ENCODE measurements at places on chromosomes 7 and 10.
A peak's percentile ranks its signal among the peaks of the same experiment; 100 is the strongest.

DNA sequence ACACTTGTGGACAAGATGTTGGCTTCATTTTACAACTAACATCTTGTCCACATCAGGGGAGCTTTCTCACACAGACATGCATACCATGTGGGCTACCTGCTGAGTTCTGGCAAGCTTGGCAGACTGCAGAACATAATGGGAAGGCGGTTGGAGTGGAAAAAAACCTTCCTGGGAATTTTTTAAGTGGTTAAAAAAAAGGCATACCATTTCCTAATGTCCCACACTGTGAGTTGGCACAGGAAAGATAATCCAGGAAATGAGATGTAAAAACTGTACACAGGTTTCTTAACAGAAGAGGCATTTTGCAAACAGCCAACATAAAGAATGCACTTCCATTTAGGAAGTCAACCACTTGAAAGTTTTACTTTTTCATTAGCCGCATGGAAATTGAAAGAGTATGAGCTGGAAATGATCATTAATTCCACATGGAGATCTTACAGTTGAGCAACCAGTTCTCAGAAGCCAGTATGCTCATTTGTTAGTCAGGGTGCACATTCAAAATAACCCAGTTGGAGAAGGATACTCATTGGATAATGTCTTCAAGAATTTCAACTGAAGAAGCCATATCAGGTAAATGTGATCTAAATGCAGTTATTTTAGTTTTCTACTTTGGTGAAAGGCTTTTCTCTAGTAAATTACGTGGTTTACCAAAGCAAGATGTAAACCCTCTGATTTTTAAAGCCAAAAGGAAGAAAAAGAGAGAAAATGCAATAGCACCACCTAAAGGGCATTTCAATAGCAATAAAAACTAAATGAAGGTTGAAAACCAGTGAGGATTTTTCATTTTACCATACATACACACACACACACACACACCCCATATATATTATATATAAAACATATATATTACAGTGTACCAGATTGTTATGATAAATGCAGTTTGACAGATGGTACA lies 194.0 kb downstream of the TAX1BP1 start:
- no peak for DNase-seq

DNA sequence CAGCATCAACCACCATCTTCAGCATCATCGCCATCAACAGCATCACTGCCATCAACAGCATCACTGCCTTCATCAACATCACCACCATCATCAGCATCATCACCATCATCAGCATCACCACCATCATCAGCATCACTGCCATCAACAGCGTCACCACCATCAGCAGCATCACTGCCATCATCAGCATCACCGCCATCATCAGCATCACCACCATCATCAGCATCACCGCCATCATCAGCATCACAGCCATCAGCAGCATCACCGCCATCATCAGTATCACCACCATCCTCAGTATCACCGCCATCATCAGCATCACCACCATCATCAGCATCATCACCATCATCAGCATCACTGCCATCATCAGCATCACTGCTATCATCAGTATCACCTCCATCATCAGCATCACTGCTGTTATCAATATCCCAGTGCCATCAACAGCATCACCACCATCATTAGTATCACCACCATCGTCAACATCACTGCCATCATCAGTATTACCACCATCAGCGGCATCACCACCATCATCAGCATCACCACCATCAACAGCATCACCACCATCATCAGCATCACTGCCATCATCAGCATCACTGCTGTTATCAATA lies 115.2 kb downstream of the RGS10 start:
- DNase-seq = no peak

DNA sequence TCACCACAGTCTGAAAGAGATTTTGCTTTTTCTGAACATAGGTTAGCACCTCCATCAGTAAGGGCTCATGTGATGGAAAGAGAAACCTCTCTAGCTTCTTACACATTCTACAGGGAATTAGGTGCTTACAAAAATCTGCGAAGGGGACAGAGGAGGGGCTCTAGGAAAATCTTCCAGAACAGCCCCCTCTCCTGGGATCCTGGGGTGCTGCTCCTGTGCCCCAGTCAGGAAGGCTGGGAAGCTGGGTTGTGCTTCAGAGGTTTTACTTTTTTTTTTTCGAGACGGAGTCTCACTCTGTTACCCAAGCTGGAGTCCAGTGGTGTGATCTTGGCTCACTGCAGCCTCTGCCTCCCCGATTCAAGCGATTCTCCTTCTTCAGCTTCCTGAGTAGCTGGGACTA lies 7.5 kb upstream of the FAM171A1 start:
- DNase-seq = no peak

- DNase-seq = no peak
Observed at GRCh38 chr7:132752431-132752830, 176.2 kb upstream of the PLXNA4 start.

GRCh38 chr7:40885503-40885902 lies 750.7 kb downstream of the SUGCT start:
- DNase-seq = no peak

GRCh38 chr7:141024668-141025067 lies 9.9 kb upstream of the MRPS33 start:
- no peak for DNase-seq

GRCh38 chr7:129764247-129765084 lies 152.9 kb downstream of the NRF1 start:
- no peak for DNase-seq

DNA sequence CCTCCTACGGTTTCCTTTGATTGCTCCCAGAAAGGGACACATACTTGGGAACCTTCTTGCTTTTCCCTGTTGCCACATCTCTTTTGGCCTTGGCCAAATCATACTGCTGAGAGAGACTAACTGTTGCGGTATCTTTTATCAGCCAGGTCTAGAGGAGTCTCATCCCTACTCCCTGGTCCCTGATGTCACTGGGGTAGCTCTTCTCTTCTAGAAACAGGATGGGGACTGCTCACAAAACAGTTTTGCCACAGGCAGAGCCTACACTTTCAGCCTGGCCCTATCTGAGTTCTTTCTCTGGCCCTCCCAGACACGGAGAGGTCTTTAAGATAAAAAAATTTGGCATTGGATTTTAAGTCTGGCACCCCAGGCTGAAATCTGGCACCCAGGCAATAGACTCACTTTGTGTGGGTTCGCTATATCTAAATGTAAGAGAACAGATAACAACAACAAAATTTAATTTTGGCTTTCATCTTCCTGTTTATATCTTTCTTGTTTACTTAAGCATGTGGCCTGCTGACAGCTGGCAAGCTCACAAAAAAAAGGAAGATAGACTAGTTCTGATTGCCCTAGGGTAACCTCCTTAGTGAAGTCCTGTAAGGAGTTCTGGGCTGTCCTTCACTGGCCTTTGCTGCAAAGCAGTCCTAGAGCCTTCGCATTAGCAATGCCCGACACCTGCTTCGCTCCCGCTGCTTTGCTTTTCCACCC lies 228.3 kb upstream of the NPVF start:
- peak; percentile 19 for DNase-seq

GRCh38 chr7:88306590-88307048 lies at the start of gene STEAP4:
STEAP4 (minus strand) TSS chr7:88306894; CDS start chr7:88284269, 22,625 bp downstream.
- DNase-seq = peak; percentile 72

- no peak for DNase-seq
Observed at GRCh38 chr7:142133731-142134148, 22.2 kb downstream of the MGAM2 start.

DNA sequence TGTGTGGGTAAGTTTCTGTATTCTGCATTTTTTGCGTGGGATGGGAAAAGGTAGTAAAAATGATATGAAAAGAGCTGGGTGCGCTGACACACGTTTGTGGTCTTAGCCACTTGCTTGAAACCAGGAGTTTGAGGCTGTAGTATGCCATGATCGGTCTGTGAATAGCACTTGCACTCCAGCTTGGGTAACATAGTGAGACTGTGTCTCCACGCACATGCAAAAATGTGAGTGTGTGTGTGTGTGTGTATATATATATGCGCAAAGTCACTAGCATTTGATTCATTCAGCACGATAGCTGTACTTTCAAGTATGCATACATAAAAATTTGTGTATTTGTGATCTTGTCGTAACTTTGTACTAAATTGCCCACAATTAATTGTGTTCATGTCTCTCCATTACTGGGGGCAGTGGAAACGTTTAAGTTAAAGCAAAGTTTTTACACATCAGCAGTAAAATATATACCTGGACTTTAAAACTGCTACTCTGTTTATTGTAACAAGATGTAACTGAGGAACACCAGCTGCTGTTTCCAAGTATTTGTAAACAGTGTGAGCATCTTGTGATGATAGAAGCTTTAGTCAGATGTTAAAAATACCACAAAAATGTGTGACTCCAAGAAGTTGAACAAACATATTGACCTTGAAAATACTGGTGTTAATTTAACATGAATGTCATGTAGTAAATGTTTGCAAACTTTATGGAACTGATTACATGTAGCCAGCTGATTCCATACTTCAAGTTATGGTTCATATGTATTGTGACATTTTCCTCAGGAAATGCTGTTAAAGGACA lies 1.6 kb downstream of the ZRANB1 start:
- DNase-seq = peak; percentile 37

DNA sequence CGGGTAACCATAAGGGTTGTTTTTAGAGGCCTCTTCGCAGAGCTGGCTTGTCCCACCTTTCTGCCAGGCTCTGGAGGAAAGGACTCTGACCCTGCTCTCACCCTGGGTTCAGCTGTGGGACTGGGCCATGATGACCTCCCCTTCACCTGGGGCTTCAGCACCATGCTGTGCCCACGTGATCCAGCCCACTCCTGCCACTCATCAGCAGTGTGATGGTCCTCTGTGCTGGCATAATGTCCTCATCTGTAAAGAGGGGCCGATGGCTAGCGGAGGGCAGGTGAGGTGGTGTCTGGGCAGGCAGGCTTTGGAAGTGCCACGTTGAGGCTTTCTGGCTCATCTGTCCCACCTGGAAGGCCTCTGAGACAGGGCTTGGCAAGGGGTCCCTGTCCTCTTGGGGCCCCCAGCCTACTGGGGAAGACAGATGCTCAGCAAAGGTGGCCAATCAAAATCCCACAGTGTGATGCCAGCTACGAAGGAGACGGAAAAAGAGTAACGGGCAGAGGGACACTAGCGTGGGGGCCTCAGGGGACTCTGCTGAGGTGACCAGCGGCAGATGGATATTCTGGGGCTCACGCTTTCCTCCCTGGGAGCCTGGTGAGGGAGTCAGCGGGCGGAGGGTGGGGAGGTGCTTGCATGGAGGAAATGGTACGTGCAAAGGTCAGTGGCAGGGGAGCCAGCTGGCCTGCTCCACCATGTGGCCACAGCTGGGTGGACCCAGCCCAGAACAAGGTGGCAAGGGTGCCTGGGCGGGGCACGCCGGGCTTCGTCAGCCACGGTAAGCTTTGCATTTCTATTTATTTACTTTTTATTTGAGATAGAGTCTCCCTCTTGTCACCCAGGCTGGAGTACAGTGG lies 5.4 kb downstream of the LRWD1 start:
- no peak for DNase-seq

DNA sequence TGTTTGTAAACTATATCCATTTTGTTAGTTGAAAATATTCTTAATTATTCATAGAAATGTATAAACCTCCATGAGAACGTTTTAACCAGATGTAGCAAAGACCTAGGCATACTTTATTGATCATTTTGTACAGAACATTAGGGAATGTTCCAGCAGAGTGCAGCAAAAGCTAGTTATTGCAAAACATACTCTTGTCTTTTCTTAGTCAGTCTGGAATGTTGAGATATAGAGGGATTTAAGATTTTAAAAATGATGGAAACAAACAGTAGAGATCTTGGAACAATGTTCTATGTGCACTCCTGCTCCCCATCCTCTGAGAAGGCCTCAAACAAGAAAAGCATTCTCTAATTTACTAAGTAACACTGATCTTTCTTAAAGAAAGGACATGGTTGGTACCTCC lies 292.1 kb downstream of the BBS9 start:
- peak; percentile 41 for DNase-seq

GRCh38 chr10:75544993-75545706 lies 113.7 kb downstream of the LRMDA start:
- DNase-seq = no peak

DNA sequence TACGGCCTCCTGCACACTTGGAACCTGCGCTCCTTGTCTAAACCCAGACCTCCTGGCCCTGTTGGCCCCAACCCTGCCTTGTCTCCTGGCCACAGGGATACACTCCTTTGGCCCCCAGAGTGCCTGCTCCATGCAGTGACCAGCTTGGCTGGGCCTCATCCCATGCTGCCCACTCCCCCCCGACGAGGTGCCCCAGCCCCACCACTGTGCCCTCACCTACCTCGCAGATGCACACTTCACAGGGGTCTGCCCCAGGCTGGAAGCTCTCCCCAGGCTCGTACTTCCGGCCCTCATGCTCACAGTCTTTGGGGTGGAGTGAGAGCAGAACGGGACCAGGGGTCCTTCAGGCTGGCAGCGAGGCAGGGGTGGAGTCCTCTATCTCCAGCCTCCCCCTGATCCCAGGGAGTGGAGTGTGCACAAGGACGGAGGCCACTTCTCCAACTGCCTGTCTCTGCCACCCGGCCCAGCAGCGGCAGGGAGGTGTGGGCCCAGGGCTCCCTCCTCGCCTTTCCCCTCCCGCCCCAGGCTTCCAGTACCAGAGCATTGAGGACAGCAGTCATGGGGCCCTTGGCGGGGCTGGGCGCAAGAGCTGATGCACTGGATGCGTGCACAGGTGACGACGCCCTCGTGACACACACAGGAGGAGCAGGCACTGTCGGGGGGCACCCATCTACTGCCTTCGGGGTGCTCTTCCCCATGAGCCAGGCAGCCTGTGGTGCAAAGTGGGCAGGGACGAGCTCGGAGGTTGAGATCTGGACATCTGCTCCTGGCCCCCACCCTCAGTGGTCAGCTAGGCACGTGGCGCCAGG lies 22.1 kb downstream of the ATP6V1F start:
- no peak for DNase-seq

- no peak for DNase-seq
Observed at GRCh38 chr10:7314170-7314569, 96.7 kb downstream of the SFMBT2 start.

GRCh38 chr10:125871338-125871737 lies 9.8 kb downstream of the DHX32 start:
- no peak for DNase-seq

GRCh38 chr10:10930979-10931743 lies 86.5 kb upstream of the CELF2 start:
- DNase-seq = no peak

DNA sequence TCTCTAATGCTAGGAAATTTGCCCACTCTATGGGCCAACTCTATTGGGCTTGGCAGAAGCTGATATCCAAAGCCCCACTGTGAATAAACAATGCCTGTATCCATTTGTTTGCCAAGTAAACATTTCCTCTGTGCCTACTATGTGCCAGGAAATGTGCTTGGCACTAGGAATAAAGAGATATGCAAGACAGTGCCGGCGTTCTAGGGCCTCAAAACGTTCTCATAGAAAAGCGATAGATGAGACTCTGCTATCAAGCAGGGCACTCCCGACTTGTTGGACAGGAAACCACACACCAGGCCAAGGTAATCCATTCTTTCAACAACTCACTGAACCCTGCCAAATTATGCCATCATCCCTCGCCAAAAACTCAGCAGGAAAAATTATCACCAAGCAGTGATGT lies 196.7 kb downstream of the IPMK start:
- no peak for DNase-seq
